Activated T-cell treated with anti-CD3 and anti-CD28 coated beads, Interleukin-2, amount 50 U/mL, for 72 hours (primary cell): ENCODE measurements at places on chromosomes 6 and 20. TPM values are rescaled to one million over a fixed set of nuclear protein-coding genes. Genes with fewer than 3 reads are reported as not detected.

Gene GJA10
- total RNA-seq: not detected

Gene PSMB1
- 169 TPM for total RNA-seq

Gene VWA7
- 3.3 TPM for total RNA-seq

Gene BMP7
- total RNA-seq: 0.31 TPM

Gene HLA-DQB2
- total RNA-seq: 0.36 TPM

GRCh38 chr20:31908016-31908415, 37.6 kb downstream of the TTLL9 start:
- no peak overlapping the region for H3K4me3 ChIP-seq
- H3K36me3 ChIP-seq: no peaks in the 10 kb centered on the region
- no peak for DNase-seq

GRCh38 chr6:35613762-35614161, 75.0 kb downstream of the FKBP5 start:
- H3K27ac ChIP-seq: peak overlapping the region; percentile 83
- peaks cover 64% of the 10 kb centered on the region for H3K4me1 ChIP-seq
- H3K36me3 ChIP-seq: peaks cover 23% of the 10 kb centered on the region
- DNase-seq: no peak
- H3K27me3 ChIP-seq: no peaks in the 10 kb centered on the region

DNA sequence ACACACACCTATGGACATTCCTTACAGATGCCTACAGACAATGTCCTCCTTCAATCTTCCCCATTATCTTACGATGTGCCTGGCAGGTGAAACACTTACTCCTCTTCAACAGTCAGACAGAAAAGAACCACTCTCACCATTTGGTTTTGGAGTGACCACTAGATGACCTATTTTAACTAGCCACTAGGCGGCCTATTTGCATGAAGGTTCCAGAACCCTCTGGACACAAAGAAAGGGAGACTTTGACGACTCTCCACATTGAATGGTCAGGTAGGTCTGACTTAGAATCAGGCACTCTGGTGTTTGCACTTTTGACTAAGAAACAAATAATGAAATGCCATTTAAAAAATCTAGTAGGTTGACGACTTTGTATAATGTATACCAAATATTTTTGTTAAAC, 42.0 kb downstream of the PNLDC1 start:
- no peak overlapping the region for H3K4me3 ChIP-seq
- no peaks in the 10 kb centered on the region for H3K4me1 ChIP-seq
- no peak for DNase-seq
- H3K27ac ChIP-seq: no peak overlapping the region
- peaks cover 8% of the 10 kb centered on the region for H3K27me3 ChIP-seq

DNA sequence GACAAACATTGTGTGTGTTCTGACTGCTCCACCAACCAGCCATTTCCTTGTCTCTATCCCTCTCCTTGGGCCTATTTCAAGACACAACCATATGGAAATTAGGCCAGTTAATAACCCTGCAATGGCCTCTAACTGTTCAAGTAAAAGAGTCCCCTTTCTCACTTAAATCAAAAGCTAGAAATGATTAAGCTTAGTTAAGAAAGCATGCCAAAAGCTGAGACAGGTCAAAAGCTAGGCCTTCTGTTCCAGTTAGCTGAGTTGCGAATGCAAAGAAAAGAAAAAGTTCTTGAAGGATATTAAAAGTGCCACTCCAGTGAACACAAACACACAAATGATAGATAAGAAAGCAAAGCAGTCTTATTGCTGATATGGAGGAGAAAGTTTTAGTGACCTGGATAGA, 22.5 kb downstream of the SERINC1 start:
- H3K36me3 ChIP-seq: peaks cover 47% of the 10 kb centered on the region
- peak overlapping the region; percentile 93 for H3K27ac ChIP-seq
- no peak for DNase-seq

DNA sequence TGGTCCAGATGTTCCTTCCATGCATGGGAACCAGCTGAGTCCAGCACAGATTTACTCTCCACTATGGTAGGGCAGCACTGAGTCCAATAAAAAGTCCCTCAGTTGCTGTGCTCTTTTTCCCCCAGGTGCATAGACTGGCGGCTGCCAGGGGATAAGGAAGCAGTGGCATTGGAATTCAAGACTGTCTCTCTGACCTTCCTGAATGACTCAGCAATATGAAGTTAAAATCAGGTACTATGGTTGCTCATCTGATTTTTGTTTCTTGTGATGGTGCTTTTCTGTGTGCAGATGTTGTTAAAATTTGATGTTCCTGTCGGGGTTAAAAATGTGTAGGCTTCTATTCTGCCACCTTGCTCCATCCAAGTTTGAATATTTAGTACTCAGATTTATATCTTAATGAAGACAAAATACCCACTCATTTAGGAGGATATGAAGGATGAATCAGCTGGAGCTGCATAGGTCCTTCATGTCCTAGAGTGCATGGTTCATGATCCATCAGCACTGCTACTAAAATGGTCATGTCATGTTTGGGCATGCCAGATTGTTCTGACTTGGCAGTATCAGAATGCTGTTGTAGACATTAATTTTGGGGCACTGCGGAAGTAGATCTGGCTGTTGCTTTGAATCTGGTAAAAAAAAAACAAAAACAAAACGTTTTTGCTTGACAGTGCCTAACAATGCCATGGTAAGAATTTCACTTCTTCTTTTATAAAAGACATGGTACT, 321.2 kb upstream of the MAP3K7 start:
- H3K36me3 ChIP-seq: no peaks in the 10 kb centered on the region
- no peak overlapping the region for H3K4me3 ChIP-seq
- peaks cover 6% of the 10 kb centered on the region for H3K27me3 ChIP-seq
- no peak overlapping the region for H3K27ac ChIP-seq
- H3K4me1 ChIP-seq: no peaks in the 10 kb centered on the region

- H3K27ac ChIP-seq: no peak overlapping the region
- no peaks in the 10 kb centered on the region for H3K4me1 ChIP-seq
- no peaks in the 10 kb centered on the region for H3K36me3 ChIP-seq
- DNase-seq: no peak
- H3K27me3 ChIP-seq: no peaks in the 10 kb centered on the region
Measured at GRCh38 chr20:22389836-22390542, 194.4 kb downstream of the FOXA2 start.

DNA sequence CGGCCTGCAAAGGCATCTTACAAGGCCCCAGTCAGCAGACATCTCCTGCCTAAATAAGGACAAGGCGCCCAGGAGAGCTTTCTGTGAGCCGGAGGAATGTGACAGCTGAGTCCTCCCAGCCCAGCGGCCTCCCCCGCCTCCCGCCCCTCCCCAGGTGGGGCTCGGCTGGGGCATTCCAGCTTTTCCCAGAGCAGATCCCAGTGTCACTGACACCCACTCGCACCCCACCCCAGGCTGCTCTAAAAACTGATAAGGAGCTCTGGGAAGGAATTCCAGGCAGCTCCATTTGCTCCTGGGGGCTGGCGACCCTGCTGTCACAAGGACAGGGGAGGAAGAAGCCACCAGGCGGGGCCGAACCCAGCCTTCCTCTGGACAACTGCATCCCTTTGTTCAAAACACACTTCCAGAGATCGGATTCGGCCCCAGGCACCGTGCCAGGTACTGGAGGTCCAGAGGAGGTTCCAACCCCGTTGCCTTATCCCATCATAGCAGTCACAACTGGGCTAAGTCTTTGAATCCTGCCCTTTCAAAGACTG, 49.7 kb downstream of the JPH2 start:
- H3K27ac ChIP-seq: no peak overlapping the region
- H3K4me1 ChIP-seq: no peaks in the 10 kb centered on the region
- peaks cover 10% of the 10 kb centered on the region for H3K27me3 ChIP-seq
- no peak overlapping the region for H3K4me3 ChIP-seq
- no peak for DNase-seq

DNA sequence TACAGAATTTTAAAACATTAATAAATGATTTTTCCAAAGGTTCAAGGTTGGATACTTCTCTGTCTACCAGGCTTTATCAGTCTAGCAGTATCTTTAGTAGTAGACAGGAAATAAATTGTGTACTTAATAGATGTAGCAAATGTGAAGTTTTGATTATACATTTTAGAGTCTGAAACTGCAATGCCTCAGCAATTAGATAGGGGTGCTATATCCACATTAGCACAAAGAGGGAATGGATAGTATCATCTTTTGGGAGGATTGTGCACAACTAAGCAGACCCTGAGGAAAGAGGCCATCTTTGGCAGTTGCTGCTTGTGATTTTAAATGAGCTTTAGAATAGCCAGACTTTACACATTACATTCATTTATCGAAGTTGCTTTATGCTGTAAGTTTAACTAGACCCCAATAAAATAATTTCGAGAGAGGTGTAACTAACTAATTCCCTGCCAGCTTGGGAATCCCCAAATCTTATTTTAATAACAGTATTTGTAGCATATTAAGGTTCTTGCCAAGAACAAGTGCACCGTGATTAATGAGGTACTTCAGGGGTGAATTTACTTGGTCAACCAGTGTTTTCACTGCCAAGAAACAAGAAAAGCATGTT, 2.8 kb downstream of the KCNQ5 start:
- H3K27ac ChIP-seq: no peak overlapping the region
- H3K27me3 ChIP-seq: no peaks in the 10 kb centered on the region
- no peak for DNase-seq

DNA sequence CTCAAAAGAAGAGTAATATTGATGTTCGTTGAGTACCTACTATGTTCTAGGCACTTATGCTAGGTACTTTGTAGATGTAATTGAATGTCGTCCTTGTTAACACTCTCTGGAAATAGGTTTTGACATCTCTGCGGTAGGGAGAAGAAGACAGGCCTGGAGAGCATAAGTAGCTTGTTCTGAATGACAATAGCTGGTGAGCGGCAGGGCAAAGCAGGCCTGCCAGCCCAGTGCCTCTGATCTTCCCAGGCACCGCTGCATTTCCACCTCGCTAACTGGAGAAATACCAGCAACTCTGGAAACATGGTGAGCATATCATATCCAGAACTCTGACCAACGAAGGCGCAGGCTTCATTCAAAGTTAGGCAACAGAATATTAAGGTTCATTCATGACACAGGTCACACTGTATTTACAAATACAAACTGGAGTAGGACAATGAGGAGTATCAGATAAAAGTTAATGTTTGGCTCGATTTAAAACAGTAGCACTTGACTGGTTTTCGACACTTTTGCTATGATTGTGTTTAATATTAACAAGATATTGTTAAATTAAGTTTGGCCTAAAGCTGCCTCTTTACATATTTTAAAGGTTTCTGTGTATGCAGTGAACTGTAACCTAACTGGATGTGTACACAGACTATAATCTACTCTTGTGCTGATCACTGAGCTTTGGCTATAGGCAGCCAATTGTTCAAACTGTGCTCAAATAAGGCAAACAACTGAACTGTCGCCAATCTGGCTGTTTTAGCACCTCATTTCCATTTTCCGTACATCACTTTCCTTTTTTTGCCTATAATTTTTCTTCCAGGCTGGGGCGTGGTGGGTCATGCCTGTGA, 54.1 kb downstream of the PPP1R3G start:
- no peak overlapping the region for H3K27ac ChIP-seq
- no peak overlapping the region for H3K4me3 ChIP-seq

DNA sequence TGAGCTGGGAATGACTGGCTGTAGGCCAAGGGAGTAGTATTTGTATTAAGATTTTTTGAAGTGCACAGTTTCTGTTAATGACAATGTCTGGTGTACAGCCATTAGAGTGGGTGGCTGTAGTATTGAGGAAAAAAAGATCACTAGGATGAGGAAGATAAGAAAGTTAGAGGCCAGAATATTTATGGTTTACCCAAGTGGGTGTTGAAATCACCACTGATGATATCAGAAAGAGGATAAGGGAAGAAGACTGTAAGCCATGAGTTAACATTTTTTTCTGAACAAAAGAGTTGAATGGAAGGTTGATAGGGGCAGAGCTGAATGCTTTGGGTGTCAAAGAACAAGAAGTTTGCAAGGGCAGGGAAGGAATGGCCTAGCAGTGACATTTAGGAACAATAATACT, 104.7 kb downstream of the PRDM13 start:
- H3K4me3 ChIP-seq: no peak overlapping the region
- no peak overlapping the region for H3K27ac ChIP-seq
- H3K4me1 ChIP-seq: no peaks in the 10 kb centered on the region

- no peaks in the 10 kb centered on the region for H3K4me1 ChIP-seq
- DNase-seq: no peak
- H3K27me3 ChIP-seq: no peaks in the 10 kb centered on the region
- no peak overlapping the region for H3K27ac ChIP-seq
- peaks cover 8% of the 10 kb centered on the region for H3K36me3 ChIP-seq
Measured at GRCh38 chr20:3863317-3863716, 16.7 kb downstream of the MAVS start.

DNA sequence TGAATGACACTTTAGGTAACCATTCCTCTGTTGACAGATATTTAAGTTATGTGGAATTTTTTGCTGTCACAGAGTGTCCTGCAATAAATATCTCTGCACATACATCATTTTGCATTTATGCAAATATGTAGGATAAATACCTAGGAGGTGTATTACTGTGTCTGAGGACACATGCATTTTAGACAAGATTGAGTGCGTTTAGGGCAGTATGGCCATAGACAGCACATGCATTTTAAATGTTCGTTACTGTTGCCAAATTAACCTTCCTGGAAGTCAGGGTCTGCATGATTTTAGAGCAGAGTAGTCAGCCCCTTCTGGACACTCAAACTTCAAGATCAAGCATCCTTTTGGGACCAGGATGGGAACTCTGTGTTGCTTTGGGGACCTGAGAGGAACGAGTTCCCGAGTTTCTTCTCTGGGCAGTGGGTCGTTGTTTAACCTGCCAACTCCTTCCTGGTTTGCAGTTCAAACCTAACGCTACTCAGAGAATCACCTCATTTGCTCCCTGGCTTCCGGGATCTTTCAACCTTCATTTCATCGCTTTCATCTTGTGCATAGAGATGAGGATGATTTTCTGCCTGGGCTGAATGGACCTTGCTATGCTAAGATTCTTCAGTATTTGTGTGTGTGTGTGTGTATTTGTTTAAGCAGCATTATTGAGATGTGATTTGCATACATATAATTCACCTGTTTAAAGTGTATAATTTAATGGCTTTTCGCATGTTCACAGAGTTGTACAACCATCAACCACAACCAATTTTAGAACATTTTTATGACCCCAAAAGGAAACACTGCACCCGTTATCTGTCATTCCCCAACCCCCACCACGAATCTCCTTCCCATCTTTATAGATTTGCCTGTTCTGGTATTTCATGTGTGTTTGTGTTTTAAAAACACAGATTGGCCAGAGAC, 9.8 kb downstream of the BCAS4 start:
- H3K4me3 ChIP-seq: peak overlapping the region; percentile 70
- H3K27ac ChIP-seq: peak overlapping the region; percentile 96
- H3K36me3 ChIP-seq: no peaks in the 10 kb centered on the region

DNA sequence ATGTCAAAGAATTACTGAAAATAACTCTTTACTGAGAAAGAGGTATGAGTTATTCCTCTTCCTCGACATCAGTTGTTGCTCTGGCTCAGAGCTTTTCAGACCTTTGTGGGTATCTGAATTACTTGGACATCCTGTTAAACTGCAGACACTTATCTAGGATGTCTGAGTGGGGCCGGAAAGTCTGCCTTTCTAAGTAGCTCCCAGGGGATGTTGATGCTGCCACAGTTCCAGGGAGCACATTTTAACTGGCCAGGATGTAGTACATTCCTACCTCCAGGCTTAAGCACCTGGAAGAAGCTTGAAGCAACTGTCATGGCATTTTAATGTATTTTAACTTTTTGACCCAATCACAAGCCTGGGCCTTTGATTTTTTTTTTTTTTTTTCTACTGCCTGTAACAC, 265.8 kb upstream of the PLCB4 start:
- no peaks in the 10 kb centered on the region for H3K27me3 ChIP-seq
- H3K4me3 ChIP-seq: no peak overlapping the region
- no peaks in the 10 kb centered on the region for H3K4me1 ChIP-seq
- peaks cover 2% of the 10 kb centered on the region for H3K36me3 ChIP-seq
- DNase-seq: no peak
